ENCODE measurements at places on chromosomes 6 and 20.

DNA sequence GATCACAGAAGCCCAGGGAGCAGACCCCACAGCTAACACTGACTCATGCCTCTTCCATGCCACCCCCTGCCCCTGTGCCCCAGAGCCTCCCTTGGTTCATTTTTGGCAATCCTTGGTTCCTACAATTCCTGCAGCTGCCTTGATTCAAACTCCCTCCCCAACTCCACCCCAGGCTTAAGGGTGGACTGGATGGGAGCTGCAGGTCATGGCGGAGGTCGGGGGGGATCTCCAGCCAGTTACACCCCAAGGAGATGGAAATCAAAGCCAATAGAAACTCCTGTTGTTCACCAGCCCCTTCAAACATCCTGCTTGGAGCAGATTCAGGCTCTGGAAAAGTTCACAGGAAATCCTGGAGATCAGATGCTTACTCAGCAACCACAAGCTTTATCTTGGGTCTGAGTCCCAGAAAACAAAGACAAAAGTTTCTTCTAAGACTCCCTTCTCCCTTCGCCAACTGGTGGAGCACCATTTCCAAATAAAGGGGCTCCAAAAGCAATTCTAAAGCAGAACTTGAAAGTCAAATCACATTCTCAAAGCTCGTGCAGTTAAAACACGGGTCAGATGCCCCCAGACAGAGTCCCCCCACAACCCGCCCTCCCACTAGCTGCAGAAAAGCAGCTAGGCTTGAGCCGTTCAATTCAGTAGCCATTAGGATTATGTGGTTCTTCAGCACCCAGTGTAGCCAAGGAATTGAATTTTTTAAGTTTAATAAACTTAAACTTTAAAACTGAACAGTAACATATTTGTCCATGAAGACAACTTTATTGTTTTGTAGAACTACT, 149.5 kb downstream of the ANKRD60 start:
- DNase-seq: peak; percentile 84

- no peak for DNase-seq
These were observed 176.6 kb downstream of the ZDHHC14 start for GRCh38 chr6:157557559-157557958.

DNA sequence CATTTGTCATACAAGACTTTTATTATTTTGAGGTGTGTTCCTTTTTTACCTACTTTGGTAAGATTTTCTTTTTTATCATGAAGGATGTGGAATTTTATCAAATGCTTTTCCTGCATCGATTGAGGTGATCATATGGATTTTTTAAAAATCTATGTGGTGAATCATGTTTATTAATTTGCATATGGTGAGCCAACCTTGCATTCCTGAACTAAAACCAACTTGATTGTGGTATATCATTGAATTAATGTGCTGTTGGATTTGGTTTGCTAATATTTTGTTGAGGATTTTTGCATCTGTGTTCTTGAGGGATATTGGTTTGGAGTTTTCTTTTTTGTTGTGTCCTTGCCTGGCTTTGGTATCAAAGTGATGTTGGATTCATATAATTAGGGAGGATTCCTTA, 848.1 kb upstream of the EYS start:
- no peak for DNase-seq

DNA sequence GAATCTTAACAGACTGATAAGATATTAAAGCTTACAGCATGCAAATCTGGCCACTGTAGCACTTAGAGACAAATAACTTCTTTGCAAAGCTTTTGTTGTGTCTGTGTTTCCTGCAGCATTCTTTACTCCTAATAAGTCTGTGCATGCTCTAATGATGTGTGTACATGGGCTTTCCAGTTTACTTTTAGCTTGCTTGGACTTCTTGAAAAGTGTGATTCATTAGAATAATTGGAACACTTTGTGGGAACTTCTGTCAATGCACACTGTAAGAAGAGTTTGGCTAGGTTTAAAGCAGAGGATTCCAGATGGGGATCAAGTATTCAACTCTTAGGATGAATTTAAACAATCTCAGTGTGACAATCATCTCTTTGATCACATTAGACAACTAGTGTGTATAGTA, 22.1 kb upstream of the TINAG start:
- no peak for DNase-seq

Measured in urothelium cell line (cell line).